ENCODE measurements at places on chromosomes 16 and 17.

- no peak for DNase-seq
Measured at GRCh38 chr17:46947216-46947615, 24.3 kb downstream of the GOSR2 start.

- DNase-seq: no peak
Measured at GRCh38 chr16:73997971-73998370, 298.6 kb upstream of the PSMD7 start.

- DNase-seq: no peak
Measured at GRCh38 chr17:32331243-32332040, 10.5 kb downstream of the C17orf75 start.

GRCh38 chr17:82101767-82102679 lies 4.0 kb upstream of the FASN start:
- DNase-seq: no peak

- DNase-seq: peak; percentile 42
Measured at GRCh38 chr17:56172517-56172982, 19.3 kb downstream of the ANKFN1 start.

DNA sequence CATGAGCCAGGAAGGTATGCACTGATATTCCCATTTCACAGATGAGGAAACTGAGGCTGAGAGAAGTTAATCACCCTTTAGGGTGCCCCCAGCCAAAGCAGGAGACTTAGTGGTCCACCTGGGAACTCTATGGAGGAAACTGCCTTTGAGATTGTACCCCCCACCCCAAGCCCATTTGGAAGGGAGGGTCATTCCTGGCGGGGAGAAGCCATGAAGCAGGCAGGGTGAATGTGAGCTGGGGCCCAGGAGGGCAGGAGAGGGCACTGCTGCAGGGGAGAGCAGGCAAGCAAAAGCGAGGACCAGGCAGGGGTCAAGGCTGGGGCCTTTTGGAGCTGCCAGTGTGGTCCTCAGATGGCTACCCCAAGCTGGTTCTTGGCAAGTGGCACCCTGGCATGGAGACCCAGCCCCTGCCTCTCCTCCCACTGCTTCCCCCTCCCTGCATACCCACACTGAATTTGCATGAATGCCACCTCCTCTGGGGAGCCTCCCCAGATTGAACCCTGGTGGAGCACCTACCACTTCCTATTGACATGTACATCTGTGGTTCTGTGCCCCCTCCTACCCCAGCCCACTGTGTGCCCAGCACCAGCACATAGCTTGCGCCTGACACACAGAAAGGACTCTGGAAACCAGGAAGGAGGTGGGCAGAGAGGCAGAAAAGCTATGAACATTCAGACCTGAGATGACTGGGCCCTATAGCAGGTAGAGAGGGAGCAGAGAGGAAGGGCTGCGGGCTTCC lies 965 bp upstream of the TMC6 start:
- no peak for DNase-seq

- peak; percentile 36 for DNase-seq
Measured at GRCh38 chr17:58344047-58344790, 7.8 kb downstream of the SUPT4H1 start.

DNA sequence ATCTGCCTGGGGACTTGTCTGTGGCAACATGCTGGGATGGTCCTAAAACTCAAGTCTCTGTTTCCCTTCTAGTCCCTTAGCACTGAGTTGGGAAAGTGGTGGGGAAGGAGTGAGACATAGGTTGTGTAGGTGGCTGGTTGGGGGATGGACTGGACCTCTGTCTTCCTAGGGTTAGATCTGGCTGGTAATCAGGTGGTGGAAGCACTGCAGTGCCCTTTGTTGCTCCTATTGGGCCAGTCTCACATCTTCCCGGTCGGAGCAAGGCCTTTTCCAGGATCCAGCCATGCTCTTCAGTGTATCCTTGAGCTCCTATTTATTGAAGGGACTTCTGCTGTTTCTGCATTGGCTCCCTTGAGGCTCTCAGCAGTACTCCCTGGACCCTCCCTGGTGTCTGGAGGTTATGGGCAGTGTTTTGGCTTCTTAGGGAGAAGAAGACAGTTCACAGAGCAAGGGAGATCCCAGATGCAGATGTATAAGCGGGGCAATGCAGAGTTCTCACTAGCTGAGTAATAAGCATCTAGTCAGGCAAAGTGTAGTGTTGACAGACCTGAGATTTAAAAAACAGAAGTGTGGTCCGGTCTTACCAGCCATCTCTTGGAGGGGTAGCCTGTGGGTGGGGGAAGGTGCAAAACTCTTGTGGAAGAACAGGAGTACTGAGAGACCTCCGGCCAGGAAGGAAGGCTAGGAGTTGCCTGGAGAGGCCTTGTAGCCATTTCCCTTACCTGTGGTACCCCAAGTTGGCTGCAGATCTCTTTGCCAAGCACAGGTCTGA lies 1.3 kb upstream of the NUTF2 start:
- no peak for DNase-seq

GRCh38 chr16:50751528-50751927 lies 9.6 kb downstream of the CYLD start:
- DNase-seq: no peak

GRCh38 chr17:6488008-6488539 lies 43.8 kb downstream of the PIMREG start:
- no peak for DNase-seq

DNA sequence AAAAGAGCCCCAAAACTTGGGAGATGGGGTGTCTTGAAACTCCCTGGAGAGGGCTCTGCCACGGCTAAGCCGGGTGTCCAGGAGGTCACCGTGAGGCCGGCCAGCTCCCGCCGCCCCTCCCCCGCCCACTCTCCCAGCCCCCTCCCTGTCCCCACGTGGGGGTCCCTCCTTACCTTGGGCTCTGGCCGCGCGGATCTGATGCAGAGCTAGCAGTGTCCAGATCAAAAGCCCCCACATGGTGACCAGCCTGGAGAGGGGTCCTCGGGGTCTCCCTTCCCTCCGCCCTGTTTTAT lies 447 bp downstream of the SDK2 start:
- DNase-seq: no peak

- DNase-seq: no peak
Measured at GRCh38 chr16:62240722-62241121, 204.5 kb upstream of the CDH8 start.

DNA sequence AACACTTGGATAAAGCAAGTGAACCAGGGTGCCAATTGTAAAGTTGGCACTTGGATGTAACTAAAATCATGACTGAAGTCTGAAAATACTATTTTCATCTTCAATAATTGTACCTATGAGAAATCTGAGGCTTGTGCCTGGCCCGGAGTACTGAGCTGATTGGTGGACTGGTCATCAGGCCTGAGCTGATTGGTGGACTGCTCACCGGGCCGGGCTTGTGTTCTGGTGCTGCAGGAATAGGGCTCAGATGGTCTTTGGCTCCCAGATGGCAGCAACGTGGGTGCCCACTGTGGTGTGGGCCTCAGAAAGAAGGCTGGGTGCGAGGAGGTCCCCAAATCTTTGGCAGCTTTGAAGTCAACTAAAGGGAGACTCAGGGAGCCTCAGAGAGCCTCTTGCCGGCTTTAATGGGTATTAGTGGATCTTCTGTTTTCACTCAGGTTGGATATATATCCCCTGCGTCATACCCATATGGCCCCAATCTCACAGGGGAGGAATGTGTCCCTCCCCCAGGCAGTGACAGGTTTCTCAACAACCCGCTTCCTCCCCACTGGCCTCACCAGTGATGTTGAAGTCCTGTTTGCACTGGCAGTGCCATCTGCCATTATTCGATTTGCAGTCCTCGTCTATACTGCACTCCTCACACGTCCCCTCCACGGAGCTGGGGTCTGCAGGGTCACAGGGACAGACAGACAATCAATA lies 4.7 kb downstream of the UMOD start:
- DNase-seq: no peak

DNA sequence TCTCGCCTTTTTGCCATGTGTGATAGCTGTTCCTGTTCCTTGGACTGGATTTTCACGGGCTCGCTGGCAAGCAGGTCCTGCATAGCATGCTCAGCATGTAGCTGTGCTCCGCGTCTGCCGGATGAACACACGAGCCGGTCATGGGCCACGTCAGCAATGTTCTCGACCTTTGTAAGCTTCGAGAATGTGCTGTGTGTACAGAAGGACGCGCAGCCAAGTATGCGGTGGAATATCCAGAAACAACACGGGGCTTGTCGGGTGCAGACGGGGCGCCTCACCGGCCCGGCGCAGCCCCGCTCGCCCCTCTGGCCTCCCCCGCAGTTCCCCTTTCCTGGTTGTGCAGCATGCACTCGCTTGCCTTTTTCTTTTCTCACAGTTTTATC lies 42.2 kb downstream of the RPTOR start:
- no peak for DNase-seq

DNA sequence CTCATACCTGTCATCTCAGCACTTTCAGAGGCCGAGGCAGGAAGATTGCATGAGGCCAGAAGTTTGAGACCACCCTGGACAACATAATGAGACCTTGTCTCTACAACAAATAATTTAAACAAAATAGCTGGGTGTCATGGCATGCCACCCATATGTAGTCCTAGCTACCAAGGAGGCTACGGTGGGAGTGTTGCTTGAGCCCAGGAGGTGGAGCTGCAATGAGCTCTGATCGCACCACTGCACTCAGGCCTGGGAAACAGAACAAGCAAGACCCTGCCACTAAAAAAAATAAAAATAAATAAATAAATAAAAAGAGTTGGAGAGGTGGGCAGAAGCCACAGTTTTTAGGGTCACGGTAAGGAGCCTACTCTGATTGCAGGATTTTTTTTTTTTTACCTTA lies 136.0 kb downstream of the TANC2 start:
- no peak for DNase-seq

- DNase-seq: no peak
Measured at GRCh38 chr16:88531931-88532433, 38.2 kb upstream of the ZC3H18 start.

GRCh38 chr17:45018848-45019711 lies 32.4 kb downstream of the DCAKD start:
- DNase-seq: peak; percentile 84

- DNase-seq: no peak
Measured at GRCh38 chr17:69357701-69358100, 30.8 kb upstream of the ABCA5 start.

- DNase-seq: no peak
Measured at GRCh38 chr17:6120351-6120750, 50.2 kb downstream of the WSCD1 start.

GRCh38 chr17:40617678-40618240 lies 29.9 kb downstream of the SMARCE1 start:
- DNase-seq: no peak

DNA sequence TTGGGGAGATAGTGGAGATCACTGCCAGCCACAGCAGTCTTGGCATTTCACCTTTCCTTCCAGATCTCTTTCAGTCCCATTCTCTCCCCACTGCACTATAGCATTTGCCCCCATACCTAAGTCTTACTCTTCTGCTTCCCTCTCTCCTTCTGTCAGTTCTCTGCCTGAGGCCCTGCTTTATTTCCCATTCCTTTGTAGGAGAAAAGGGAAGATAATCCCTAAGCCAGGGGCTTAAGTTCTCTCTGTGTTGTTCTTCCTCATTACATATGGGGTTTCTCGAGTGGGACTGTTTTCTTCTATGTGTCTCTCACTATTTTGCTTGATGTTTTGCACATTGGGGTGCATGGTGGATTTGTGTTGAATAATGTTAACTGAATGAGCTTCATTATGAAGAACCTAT lies 6.4 kb downstream of the KDM6B start:
- DNase-seq: no peak

GRCh38 chr16:77299395-77299794 lies 100.2 kb downstream of the SYCE1L start:
- no peak for DNase-seq

- DNase-seq: peak; percentile 21
Measured at GRCh38 chr16:63287401-63287800, 1251.2 kb upstream of the CDH8 start.

DNA sequence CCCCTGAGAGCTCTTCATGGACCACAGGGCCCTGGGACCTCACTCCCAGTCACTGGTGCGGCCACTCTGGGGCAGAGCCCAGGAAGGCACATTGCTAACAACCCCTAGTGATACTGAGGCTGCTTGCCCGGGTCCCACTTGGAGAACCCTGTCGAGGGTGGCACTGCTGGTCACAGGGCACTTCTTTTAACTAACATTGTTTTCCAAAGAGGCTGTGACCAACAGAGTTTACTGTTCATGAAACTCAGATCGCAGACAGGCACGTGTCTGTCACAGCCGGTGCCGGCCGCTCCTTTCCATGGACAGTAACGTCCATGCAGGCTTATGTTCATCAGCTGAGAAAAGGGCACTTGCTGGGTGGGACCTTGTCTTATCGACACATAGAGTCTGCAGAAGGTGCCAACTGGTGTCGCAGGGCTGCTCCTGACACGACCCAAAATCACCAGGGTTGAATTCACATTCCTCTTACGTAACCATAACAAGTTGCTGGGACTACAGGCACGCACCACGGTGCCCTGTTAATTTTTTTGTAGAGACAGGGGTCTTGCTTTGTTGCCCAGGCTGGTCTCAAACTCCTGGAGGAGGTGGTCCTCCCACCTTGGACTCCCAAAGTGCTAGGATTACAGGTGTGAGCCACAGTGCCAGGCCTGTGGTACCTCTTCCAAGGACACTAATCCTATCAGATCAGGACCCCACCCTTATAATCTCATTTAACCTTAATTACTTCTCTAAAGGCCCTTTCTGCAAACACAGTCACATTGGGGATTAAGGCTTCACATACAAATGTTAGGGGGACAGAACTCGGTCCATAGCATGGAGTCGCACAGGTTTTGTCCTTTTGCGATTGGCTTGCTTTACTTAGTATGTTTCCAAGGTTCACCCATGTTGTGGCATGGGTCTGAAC lies 1.2 kb upstream of the ZC3H18 start:
- no peak for DNase-seq

DNA sequence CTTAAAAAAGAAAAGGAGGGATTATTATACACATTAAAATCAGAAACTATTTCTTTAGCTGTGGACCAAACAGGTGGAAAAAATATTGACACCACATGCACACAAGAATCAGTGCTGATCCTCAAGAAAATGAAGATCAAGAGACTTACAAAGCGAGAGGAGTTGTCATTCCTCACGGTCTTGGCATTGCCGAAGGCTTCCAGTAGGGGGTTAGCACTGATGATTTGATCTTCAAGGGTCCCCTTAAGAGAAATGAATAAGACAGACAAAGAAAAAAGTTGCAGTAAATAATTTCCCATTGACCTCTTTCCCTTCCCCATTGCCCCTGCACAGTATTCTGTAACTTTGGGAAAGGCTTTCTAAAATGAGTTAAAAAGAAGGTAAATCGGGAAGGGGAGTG lies 6.0 kb downstream of the MYH4 start:
- DNase-seq: no peak

DNA sequence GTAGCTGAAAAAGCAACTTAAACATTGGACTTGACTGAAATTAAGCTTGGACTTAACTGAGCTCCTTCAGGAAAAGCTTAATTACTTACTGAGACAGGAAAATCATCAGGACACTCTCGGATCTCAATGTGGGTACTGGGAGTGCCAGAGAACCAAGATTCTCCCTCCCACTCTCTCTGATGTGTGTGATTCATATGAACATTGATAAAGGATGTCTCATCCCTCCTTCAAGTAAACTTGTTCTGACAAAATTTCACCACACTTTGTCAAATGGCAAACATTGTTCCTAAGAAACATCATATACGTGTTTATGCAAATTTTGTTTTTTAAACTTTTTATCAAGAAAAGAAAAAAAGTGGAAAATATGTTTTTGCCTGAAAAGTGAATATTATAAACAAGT lies 4.1 kb upstream of the SLFN5 start:
- DNase-seq: no peak

- DNase-seq: no peak
Measured at GRCh38 chr17:51044976-51045375, 75.7 kb downstream of the SPAG9 start.

- DNase-seq: no peak
Measured at GRCh38 chr17:28641579-28641978, 3.4 kb downstream of the BLTP2 start.

GRCh38 chr16:84947022-84947421 lies 64.3 kb downstream of the ZDHHC7 start:
- no peak for DNase-seq

Measured in spinal cord (tissue), 10 donors.